ENCODE measurements at places on chromosomes 1 and 21.
A peak's percentile ranks its signal among the peaks of the same experiment; 100 is the strongest.

DNA sequence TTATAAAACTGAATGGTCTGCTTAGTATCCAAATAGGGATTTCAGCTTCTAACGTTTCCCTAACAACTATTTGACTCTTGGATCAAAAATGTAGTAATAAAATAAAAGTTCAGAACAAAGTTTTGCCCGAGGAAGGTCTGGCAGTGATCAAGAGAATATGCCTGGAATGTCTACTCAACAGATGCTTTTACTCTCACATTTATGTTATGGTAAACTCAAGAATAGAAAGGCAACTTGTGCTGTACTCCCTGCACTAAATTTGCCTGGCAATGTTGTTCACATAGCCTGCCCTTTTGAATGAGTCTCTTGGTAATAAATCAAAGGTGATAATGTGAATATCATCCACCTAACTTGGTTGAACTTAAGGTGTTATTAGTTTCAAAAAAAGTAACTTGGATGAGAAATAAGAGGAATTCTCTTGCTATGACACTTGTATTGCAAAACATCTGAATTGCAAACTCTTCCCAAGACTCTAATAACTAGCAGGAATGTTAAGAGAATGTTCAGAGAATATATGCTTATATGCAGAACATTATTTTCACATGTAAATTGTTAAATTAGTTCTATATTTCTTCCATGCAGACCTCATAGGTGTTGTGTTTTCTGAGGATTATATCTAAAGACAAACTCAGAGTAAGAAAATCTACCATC lies 215.8 kb downstream of the COL24A1 start:
- no peak for DNase-seq

DNA sequence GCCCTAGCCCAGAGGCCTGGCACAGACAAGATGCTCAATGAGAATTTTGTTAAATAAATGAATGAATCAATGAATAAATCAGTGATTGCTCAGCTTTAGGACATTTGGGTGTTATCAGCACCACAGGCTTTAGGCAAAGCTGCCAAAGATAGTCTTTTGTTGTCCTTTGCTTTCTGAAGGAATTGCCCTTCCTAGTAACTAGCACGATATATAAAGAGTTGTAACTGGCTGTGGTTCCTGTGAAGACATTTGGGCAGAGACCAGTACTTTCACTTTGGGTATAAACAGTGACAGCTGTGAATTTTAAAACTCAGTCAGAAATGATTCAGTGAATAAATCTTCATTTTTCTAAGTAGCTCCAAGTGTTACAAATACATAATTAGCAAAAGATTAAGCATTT lies 13.3 kb downstream of the RNU5D-1 start:
- no peak for DNase-seq

GRCh38 chr1:164712131-164713036 lies 153.4 kb downstream of the PBX1 start:
- no peak for DNase-seq

- no peak for DNase-seq
Observed at GRCh38 chr1:92095874-92096273, 15.7 kb downstream of the BTBD8 start.

GRCh38 chr21:29299916-29300806 lies 1.4 kb downstream of the BACH1 start:
- no peak for DNase-seq

GRCh38 chr1:8134546-8135235 lies 108.6 kb upstream of the ERRFI1 start:
- DNase-seq, result no peak

DNA sequence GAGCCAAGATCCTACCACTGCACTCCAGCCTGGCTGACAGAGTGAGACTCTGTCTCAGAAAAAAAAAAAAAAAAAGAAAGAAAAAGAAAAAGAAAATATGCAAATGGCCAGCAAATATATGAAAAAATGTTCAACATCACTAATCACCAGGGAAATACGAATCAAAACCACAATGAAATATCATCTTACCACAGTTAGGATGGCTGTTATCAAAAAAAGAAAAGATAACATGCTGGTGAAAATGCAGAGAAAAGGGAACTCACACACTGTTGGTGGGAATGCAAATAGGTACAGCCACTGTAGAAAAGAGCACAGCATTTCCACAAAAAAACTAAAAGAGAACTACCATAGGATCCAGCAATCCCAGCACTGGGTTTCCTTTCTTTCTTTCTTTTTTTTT lies 477.5 kb downstream of the SMYD3 start:
- DNase-seq, result no peak

DNA sequence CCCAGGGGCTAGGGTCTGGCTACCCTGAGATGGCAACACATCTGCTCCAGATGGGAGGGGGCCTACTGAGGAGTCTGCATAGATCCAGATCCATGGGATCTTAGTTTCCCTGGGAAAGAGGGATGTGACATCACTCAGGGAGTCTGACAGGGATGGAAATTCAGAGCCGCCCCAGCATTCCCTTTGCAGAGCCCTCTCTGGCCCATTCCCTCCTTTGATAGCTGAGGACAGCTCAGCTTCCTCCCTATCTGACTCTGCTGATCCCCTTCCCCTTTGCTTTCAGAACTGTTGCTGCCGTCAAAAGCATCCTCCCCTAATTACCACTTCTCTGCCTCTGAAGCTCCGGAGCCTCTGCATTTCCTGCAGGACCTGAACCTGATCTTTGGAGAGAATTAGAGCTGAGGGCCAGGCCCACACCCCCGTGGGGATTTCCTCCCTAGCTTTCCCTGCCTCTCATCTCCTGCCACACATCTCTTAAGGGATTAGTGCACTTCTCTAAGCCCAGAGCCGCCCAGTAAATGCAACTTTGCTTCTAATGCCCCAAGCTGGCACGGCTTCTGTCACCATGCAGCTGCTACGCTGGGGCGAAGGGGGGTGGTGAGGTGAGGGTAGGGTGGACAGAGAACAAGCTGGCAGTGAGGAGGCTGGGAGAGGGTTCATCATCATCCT lies 9.5 kb upstream of the ASCL5 start:
- no peak for DNase-seq

DNA sequence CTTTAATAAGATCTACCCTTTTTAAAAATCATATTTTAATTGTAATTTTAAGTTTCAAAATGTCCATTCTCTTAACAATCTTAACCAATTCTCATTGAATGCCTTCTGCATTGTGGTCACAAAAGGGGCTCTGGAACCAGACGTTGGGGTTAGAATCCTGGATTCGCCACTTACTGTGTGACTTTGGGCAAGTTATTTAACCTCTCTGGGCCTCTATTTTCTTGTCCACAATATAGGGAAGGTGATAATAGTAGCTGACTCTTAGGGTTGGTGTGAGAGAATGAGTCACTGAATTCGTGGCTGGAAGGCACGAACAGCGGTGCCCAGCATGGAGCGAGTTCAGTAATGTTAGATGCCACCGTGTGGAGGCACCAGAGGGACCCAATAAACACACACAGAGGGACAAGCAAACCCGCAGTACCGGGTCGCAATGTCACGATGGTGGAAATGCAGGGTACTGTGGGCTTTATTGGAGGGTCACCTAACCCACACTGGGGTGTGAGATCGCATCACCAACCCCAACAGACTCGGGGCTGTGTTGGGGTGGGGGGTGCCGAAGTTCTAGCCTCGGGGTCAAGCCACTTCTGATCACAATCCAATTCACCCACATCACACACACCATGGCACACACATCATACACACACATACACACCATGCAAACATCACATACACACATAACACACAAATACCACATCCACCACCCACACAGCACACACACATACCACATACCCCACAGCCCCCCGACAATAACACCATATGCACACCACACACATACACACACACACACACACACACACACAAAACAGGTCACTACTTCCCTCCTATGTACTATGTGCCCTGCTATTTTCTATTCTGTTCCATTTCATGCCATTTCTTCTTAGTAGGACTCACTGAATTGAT lies 27.0 kb upstream of the IFNAR2 start:
- no peak for DNase-seq

- no peak for DNase-seq
Observed at GRCh38 chr1:47325528-47325927, 8.1 kb upstream of the CMPK1 start.

GRCh38 chr1:46246548-46247435 lies 771 bp upstream of the RAD54L start:
- peak; percentile 38 for DNase-seq

DNA sequence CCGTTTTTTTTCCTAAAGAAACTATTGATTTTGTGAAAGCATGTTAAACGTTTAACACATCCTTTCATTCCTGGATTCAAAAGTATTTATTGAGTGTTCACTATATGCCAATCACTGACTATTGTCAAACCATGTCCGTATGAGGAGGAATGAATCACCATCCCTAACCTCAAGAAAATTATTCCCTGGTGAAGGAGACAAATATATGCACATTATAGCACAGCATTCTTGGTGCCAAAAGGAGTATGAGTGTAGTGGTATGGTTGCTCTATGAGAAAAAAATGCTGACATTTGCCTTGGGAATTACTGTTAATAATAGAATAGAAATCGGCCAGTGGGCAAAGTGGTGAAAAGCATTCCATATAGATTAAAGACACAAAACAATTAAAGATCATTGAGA lies 1390.1 kb downstream of the MRPL39 start:
- DNase-seq, result no peak

- no peak for DNase-seq
Observed at GRCh38 chr1:115713906-115714305, 54.6 kb downstream of the CASQ2 start.

DNA sequence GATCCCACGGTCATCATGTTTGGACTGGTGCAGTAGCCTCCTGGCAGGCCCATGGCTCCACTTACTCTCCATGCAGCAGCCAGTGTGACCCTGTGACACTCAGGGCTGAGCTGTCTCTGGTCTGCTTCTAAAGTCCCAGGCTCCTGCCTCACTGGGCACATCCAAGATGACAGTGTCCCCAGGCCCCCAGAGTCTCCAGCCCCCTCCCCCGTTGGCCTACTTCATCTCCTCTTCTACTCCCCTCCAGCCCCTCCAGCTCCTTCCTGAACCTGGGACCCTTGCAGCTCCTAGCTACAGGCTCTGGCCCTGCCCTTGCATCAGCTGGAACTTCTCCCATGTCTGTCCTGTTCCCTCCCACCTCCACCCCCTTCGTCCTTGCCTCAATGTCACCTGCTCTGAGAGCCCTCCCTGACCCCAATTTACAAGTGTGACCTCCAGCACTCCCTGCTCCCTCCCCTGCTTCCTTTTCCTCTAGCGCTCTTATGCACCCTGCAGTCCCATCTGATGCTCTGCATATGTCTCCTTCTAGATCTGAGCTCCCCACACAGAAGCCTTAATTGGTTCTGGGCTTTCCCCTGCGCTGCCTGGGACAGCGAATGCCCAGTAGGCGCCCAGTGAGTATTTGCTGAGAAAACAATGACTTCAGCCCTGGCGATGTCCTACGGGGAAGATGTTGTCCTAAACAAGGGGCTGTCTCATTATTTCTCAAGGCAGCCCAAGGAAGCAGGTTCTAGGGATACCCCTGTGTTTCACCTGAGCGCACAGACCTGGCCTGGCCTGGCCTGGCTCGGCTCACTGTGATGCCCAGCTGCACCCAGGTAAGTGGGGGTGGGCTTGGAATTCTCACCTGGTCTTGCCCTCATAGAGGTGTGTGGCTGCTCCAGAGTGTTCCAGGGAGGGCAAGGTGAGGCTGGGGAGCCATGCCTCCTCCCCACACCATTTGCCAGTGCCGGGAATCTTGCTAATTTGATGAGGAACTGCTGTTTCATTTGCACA lies 600.6 kb downstream of the PTPRU start:
- no peak for DNase-seq

DNA sequence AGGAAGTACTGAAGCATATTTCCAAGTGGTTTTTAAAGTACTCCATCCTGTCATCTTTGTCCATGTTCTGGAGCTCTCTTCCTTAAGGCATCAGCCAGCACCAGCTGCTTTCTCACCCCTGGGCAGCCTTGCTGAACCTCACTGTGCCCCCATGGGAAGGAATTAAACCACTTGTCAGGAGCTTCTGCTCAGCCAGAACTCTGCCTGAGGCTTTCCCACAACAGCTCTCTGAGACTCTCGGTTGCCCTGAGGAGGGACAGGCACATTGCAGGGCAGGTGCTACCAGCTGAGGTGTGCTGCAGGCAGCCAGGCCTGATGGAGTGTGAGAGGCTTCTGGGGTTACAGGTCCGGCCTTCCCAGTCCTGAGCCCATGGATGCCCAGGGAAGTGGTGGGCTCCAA lies 30.9 kb downstream of the FAM163A start:
- DNase-seq, result no peak

DNA sequence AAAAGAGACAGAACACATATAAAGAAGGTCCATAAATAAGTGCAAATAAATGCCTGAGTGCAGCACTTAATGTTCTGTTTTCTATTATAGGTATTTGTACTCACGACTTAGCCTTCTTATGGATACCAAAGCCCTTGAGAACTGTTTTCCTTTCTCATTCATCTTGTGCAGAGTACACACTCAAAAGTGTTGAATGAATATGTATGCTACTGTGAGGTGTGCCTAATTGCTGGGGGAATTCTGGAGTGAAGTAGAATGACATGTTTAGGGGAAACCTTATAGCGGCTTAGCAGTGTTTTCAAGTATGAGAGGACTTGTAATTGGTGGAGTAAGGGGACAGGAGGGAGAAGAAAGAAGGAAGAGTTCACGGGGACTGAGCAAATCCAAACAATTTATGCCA lies 157.6 kb downstream of the CACNA1E start:
- DNase-seq, result no peak

All from stimulated activated CD4-positive, alpha-beta T cell treated with anti-CD3 and anti-CD28 coated beads, Interleukin-1b, Interleukin-23, amount 100 ng/mL, for 1 hour (primary cell).